ENCODE measurements at places on chromosomes 2 and 18.
A peak's percentile ranks its signal among the peaks of the same experiment; 100 is the strongest.

- no peaks in the 10 kb centered on the region for H3K27me3 ChIP-seq
- no peaks in the 10 kb centered on the region for H3K4me1 ChIP-seq
- H3K27ac ChIP-seq = no peak overlapping the region
- no peak overlapping the region for H3K4me3 ChIP-seq
Measured at GRCh38 chr18:24567199-24567598, 106.8 kb downstream of the HRH4 start.

DNA sequence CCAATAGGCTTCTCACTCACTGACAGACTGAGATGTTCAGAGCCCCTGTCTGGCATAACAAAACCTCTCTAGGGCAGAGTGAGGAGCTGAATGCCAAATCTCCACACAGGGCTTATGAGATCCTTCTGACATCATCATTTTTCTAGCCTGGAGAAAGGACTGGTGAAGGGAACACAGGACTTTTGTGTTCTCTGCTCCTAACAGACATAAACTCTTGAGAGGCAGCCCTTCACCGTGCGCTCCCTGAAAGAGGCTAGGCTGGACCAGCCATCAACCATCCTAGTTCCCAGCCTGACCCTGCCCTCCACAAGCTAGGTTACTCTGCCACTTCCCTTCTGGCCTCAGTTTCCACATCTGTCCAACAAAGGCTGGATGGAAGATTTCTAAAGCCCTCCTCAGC is 141.9 kb downstream of the SUCLG1 start:
- ATAC-seq = no peak
- no peak overlapping the region for H3K27ac ChIP-seq
- H3K4me3 ChIP-seq = no peak overlapping the region
- no peaks in the 10 kb centered on the region for H3K36me3 ChIP-seq
- H3K27me3 ChIP-seq = peaks cover 10% of the 10 kb centered on the region
- H3K4me1 ChIP-seq = peaks cover 6% of the 10 kb centered on the region

DNA sequence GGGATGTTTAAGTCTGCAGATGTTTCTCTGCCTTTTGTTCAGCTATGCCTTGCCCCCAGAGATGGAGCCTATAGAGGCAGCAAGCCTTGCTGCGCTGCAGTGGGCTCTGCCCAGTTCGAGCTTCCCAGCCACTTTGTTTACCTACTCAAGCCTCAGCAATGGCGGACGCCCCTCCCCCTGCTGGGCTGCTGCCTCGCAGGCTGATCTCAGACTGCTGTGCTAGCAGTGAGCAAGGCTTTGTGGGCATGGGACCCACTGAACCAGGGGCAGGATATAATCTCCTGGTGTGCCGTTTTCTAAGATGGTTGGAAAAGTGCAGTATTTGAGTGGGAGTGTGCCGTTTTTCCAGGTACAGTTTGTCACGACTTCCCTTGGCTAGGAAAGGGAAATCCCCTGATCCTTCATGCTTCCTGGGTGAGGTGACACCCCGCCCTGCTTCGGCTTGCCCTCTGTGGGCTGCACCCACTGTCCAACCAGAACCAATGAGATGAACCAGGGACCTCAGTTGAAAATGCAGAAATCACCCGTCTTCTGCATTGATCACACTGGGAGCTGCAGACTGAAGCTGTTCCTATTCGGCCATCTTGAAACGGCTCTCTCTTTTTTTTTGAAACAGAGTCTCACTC is 27.6 kb upstream of the ADAM23 start:
- ATAC-seq = no peak
- no peak overlapping the region for H3K4me3 ChIP-seq
- no peaks in the 10 kb centered on the region for H3K4me1 ChIP-seq
- no peaks in the 10 kb centered on the region for H3K36me3 ChIP-seq

GRCh38 chr2:197307236-197307932 is 3.2 kb downstream of the ANKRD44 start:
- peaks cover 73% of the 10 kb centered on the region for H3K4me1 ChIP-seq
- H3K27ac ChIP-seq = peak overlapping the region; percentile 98
- peak overlapping the region; percentile 97 for H3K4me3 ChIP-seq
- peaks cover 29% of the 10 kb centered on the region for H3K36me3 ChIP-seq
- ATAC-seq = no peak

DNA sequence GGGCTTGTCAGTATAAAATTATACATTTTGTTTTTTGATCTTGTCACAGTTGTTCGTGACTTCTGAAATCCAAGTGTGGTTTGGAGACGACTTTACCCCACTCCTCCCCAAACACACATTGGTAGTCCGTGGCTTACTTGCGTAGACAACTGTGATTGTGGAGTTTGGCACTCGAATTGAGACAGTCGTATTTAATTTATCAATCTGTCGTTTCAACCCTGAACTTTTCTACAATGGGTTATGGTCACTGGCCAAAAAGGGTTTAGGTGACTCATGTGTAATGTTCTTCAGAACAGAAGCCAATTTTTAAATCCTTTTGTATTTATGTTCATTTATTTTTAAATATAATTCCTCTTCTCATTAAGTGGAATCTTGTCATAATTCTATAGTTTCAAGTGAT is 129.9 kb downstream of the SPTBN1 start:
- no peak overlapping the region for H3K4me3 ChIP-seq
- no peaks in the 10 kb centered on the region for H3K27me3 ChIP-seq
- peaks cover 86% of the 10 kb centered on the region for H3K4me1 ChIP-seq
- no peak overlapping the region for H3K27ac ChIP-seq

GRCh38 chr18:50862401-50862800 is 16.5 kb upstream of the ME2 start:
- H3K4me1 ChIP-seq = peaks cover 16% of the 10 kb centered on the region
- no peaks in the 10 kb centered on the region for H3K27me3 ChIP-seq
- no peaks in the 10 kb centered on the region for H3K36me3 ChIP-seq

GRCh38 chr2:12675801-12676200 is 40.9 kb upstream of the TRIB2 start:
- no peaks in the 10 kb centered on the region for H3K4me1 ChIP-seq
- no peak overlapping the region for H3K27ac ChIP-seq
- H3K4me3 ChIP-seq = no peak overlapping the region
- no peak for ATAC-seq

GRCh38 chr18:75267643-75268363 is 57.2 kb downstream of the TSHZ1 start:
- ATAC-seq = peak; percentile 96
- H3K4me1 ChIP-seq = peaks cover 35% of the 10 kb centered on the region
- peaks cover 5% of the 10 kb centered on the region for H3K36me3 ChIP-seq

DNA sequence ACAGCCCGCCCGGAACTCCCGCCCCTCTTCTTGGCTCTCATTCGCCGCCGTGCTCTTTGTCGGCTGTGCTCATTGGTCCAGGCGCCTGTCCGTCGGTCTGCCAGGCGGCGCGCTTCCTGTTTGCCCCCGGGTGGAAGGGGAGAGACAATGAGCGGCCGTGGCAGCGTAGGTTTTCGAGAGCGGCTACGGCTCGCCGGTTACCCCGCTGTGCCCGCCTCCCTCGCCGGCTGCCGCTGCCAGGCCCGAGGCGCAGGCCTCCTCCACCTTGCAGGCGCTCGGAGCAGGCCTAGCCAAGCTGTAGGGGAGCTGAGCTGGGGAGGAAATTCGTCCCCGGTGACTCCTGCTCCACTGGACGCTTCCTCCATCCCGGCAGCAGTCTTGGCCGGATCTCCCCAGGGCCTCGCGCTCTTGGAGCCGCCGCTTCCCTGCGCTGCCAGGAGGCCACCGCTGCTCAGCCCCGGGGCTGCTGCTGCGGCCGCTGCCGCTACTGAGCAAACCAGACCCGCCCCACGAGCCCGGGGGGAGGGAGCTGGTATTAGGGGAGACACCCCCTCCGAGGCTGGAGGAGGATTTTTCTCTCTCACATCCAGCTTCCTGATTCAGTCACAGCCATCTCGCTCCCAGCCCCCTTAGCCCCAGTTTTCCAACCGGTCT is at the start of gene SP3:
Gene SP3, minus strand, starts transcription at position 2 of the 654 bp plus-strand sequence. CDS start 202 bp downstream, outside the sequence.
- H3K27ac ChIP-seq = peak within 1 kb of the TSS; percentile 99
- H3K4me1 ChIP-seq = peaks cover 36% of the 10 kb centered on the region
- no peaks in the 10 kb centered on the region for H3K27me3 ChIP-seq
- peak; percentile 88 for ATAC-seq

DNA sequence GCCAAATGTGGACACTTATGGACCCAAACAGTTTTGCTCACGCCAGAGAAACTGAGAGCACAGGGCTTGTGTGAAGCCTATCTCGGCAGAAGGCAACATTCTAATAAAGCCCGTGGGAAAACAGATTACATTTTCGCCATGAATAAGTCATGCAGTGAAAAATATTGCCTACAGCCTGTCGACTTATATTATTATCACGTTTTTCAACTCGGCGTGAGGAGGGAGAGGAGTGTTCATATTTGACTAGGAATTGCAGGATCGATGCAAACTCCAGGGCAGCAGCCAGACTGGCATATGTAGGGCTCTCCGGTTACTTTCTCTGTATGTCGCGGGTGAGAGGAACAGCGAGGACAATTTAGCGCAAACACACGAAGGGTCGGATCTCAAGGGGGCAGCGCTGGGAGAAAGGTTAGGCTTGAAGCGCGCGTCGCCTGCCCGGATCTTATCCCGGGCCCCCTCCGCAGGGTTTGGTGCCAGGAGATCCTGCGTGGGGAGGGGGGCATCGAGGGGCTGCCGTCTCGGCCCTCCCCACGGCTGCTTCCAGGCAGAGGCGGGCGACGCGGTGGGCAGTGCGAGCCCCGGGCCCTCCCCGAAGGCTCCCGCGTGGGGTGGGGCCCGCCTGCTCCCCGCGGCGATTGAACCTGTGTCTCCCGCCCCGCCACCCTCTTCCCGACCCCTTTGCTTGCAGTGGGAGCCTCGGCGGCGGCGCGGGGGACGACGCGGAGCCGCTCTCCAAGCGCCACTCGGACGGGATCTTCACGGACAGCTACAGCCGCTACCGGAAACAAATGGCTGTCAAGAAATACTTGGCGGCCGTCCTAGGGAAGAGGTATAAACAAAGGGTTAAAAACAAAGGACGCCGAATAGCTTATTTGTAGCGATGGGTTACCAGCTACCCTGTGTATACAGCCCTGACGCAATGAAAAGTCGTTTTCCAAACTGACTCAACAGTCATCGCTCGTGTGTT is 4.4 kb downstream of the ADCYAP1 start:
- no peak overlapping the region for H3K27ac ChIP-seq
- no peaks in the 10 kb centered on the region for H3K36me3 ChIP-seq
- H3K4me1 ChIP-seq = no peaks in the 10 kb centered on the region
- peaks cover 60% of the 10 kb centered on the region for H3K27me3 ChIP-seq

DNA sequence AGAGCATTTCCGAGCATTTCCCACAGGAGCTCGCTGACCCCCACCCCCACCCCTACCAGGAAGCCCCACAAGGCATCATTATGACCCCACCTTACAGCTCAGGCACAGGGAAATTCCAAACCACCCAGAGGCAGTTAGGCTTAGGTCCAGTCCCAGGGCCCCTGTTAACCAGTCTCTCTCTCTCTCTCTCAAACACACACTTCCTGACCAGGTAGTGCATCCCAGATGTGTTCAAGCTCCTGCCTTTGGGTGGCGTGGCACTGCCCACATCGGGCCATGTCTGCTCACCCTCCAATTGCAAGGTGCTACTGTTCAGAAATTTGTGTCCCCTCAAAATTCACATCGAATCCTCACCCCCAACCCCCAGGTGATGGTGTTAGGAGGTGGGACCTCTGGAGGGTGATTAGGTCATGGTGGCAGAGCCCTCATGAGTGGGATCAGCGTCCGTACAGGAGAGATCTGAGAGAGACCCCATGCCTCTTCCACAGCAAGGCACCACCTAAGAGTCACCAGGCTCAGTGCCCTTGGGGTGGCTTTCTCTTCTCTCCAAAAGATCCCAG is 8.8 kb downstream of the COPS9 start:
- no peak for ATAC-seq
- no peaks in the 10 kb centered on the region for H3K4me1 ChIP-seq
- H3K36me3 ChIP-seq = peaks cover 66% of the 10 kb centered on the region
- no peak overlapping the region for H3K4me3 ChIP-seq
- no peak overlapping the region for H3K27ac ChIP-seq
- H3K27me3 ChIP-seq = no peaks in the 10 kb centered on the region

- ATAC-seq = no peak
- H3K36me3 ChIP-seq = no peaks in the 10 kb centered on the region
- H3K4me1 ChIP-seq = no peaks in the 10 kb centered on the region
- H3K4me3 ChIP-seq = no peak overlapping the region
- H3K27ac ChIP-seq = no peak overlapping the region
- H3K27me3 ChIP-seq = no peaks in the 10 kb centered on the region
Measured at GRCh38 chr2:36423172-36423571, 67.6 kb downstream of the CRIM1 start.

- peaks cover 5% of the 10 kb centered on the region for H3K4me1 ChIP-seq
- H3K4me3 ChIP-seq = no peak overlapping the region
- H3K36me3 ChIP-seq = no peaks in the 10 kb centered on the region
Measured at GRCh38 chr2:196066291-196067087, 2.1 kb downstream of the DNAH7 start.

GRCh38 chr2:70526126-70526525 is 27.5 kb downstream of the TGFA start:
- H3K36me3 ChIP-seq = no peaks in the 10 kb centered on the region
- H3K27ac ChIP-seq = no peak overlapping the region
- no peak overlapping the region for H3K4me3 ChIP-seq
- no peak for ATAC-seq

DNA sequence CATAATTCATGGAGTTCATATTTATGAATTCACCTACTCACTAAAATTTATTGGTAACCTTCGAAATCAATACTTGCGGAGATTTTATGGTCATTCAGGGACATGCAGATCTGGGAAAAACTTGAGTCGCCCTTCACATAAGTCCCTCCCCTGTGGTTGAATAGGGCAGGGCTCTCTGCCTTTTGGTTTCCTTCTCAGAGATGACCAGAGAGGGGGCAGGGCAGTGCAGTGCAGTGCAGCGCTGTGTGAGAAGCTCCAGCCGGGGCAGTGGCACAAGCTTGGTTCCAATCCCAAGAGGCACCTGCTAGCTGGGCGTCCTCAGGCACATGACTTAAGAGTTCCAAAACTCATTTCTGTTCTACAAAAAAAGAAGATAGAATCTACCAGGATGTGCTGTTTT is 274.4 kb upstream of the RAB6C start:
- H3K36me3 ChIP-seq = no peaks in the 10 kb centered on the region
- ATAC-seq = no peak
- peaks cover 14% of the 10 kb centered on the region for H3K27me3 ChIP-seq
- H3K4me1 ChIP-seq = no peaks in the 10 kb centered on the region
- no peak overlapping the region for H3K27ac ChIP-seq

DNA sequence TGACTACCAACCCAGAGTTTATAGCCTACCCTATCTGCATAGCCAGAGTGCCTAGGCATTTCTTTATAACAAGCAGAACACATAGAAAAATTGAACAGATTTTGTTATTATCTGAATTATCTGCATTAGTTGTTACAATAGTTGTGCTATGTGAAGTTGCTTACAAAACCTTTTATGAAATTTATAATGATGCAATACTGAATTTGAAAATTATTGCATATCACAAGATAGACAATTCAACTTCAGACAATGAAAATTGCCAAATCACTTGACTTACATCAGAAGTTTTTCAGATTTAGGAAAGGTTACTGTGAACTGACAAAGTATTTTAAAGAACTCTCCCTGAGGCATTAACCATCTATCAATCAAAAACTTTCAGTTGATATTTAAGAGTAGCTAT is 437.9 kb upstream of the PIK3C3 start:
- no peak overlapping the region for H3K4me3 ChIP-seq
- no peak for ATAC-seq
- H3K36me3 ChIP-seq = no peaks in the 10 kb centered on the region
- H3K27me3 ChIP-seq = no peaks in the 10 kb centered on the region
- H3K4me1 ChIP-seq = no peaks in the 10 kb centered on the region
- H3K27ac ChIP-seq = no peak overlapping the region

GRCh38 chr18:57242285-57242684 is 95.4 kb downstream of the BOD1L2 start:
- ATAC-seq = no peak
- H3K27me3 ChIP-seq = no peaks in the 10 kb centered on the region
- no peak overlapping the region for H3K27ac ChIP-seq
- no peak overlapping the region for H3K4me3 ChIP-seq
- H3K4me1 ChIP-seq = no peaks in the 10 kb centered on the region

GRCh38 chr2:198916548-198917080 is 541.1 kb downstream of the SATB2 start:
- H3K4me3 ChIP-seq = no peak overlapping the region
- peaks cover 7% of the 10 kb centered on the region for H3K4me1 ChIP-seq
- ATAC-seq = no peak

Measured in stimulated activated memory B cell treated with anti-CD40 and anti-IgM and Interleukin-4, amounts not matched to agents 10 μg/mL and 1 μg/mL and 100 μg/mL, for 72 hours (primary cell).